NCI-H1105 (cell line): ENCODE measurements at places on chromosomes 5 and 9.

DNA sequence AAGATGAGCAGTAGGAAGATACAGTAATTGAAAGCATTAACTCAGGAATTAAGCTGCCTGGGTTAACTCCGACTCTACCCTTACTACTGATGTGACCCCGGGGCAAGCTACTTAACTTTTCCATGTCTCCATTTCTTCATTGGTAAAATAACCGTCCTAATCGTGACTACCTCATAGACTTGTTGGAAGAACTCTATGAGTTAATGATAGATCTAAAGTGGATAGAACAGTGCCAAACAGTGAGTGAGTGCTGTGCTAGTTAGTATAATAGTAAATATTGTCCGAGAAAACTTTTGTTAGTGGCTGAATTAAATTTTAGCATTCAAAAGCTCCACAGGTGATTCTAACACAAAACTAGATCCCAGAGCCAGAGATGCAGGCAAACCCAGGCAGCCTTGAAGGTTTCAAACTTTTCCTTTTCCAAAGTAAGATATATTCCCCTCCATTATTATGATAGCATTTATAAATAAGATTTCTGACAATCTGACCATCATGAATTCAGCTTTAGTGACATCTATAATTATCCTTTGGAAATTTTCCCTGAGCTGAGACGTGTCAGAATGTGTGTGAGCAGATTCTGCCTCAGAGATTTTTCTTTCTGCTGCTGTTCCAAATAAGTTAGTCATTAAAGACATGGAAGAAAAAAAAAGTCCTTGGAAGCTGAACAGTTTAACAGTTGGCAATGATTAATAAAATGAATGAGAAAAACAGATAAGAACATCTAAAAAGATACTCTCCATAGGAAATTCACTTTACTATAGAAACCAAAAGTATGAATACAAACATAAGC is 369.5 kb downstream of the PRELID2 start:
- DNase-seq: no peak

DNA sequence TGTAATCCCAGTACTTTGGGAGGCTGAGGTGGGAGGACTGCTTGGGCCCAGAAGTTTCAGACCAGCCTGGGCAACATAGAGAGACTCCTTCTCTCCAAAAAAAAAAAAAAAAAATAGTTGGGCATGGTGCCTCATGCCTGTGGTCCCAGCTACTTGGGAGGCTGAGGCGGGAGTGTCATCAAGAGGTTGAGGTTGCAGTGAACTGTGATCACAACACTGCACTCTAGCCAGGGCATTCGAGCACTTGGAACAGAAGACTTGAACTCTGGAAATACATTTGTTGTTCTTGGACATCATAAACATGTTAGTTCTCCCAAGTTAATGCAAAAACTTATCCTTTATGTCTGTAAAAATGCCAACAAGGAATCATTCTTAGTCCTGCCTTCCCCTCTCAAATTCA is 29.6 kb downstream of the EHMT1 start:
- DNase-seq: no peak

DNA sequence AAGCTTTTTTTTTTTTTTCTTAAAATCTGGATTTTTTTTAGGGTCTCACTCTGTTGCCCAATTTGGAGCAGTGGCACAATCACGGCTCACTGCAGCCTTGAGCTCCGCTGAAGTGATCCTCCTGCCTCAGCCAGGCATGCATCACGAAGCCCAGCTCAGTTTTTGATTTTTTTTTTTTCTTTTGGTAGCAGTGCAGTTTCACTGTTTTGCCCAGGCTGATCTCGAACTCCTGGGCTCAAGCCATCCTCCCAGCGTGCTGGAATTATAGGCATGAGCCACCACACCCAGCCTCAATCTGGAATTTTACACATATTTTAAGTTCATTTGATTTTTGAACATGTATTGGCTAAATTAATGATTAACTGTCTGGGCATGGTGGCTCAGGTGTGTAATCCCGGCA is 36.3 kb downstream of the TRIO start:
- no peak for DNase-seq

GRCh38 chr5:170854566-170854965 is 7.3 kb upstream of the RANBP17 start:
- no peak for DNase-seq

DNA sequence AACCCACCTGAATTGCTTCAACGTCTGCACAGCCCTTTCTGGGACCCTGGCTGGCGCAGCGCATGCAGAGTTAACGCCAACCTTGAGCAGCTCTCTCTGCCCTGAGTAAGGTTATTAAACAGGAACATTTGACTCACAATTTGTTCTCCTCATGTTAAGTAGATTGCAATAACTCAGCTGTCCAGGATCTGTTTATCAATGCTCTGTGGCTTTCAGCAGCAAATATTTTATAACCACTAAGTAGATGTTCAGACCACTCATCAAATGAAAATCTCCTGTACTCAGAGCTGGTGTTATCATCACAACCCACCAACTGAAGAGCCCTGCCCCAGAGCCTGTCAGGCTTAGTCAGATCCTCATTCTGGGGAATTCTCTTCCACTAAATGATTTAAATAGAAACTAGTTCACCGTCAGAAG is 403.0 kb downstream of the ZNF608 start:
- DNase-seq: no peak

DNA sequence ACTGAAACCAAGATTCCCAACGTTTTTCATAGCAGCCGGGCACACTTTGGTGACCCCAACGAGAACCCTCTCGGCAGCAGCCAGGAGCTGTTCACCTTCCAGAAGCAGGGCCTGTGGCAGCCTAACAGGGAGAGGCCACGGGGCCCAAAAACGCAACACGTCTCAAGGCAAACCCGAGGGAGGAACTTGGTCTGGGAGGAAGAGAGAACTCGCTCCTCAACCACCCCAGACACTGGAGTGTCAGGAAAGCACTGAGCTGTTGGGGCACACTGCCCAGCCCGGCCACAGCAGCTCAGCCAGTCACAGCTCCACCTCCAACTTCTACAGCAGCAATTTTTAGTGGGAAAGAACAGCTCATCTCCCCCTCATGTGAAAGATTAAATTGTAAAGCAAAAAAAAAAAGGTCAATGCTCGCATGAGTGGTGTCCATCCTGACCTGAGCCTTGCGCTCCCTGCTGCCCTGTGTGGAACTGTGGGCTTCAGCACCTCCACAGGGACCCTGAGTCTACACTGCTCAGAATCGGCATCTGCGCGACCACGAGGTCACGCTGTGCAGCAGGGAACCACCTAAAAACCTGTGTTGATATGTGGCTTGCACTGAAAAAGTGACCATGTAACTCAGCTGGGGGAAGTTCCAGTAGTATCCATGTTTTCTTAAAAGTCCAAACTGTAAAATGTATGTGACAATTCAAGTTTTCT is 55.0 kb downstream of the IPPK start:
- DNase-seq: no peak

- DNase-seq: no peak
Measured at GRCh38 chr5:138981586-138981985, 106.5 kb upstream of the LRRTM2 start.

GRCh38 chr5:80757290-80757689 is 102.5 kb upstream of the DHFR start:
- no peak for DNase-seq

- peak; percentile 68 for DNase-seq
Measured at GRCh38 chr9:110623462-110624025, 44.0 kb upstream of the SVEP1 start.

DNA sequence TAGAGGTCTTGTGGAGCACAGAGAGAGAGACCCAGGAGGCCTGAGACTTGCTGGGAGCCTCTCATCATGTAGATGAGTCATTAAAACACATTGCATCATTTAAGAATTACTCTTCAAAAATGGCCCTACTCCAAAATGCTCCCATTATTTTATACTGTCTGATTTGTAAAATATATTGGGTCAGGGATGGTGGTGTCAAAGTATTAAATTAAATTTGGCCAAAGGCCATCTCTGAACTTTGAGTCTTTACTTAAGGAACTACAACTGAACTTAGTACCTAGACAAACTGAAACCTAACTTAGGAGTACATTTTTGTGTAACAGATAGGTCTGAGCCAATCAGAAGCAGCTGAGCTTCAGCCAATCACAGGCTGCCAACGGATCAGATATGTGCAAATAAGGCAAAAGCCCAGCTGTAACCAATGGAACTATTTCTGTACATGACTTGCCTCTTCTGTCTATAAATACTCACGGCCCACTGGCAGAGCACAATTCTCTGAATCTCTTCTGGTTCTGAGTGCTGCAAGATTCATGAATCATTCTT is 657.2 kb downstream of the TLE1 start:
- DNase-seq: no peak

DNA sequence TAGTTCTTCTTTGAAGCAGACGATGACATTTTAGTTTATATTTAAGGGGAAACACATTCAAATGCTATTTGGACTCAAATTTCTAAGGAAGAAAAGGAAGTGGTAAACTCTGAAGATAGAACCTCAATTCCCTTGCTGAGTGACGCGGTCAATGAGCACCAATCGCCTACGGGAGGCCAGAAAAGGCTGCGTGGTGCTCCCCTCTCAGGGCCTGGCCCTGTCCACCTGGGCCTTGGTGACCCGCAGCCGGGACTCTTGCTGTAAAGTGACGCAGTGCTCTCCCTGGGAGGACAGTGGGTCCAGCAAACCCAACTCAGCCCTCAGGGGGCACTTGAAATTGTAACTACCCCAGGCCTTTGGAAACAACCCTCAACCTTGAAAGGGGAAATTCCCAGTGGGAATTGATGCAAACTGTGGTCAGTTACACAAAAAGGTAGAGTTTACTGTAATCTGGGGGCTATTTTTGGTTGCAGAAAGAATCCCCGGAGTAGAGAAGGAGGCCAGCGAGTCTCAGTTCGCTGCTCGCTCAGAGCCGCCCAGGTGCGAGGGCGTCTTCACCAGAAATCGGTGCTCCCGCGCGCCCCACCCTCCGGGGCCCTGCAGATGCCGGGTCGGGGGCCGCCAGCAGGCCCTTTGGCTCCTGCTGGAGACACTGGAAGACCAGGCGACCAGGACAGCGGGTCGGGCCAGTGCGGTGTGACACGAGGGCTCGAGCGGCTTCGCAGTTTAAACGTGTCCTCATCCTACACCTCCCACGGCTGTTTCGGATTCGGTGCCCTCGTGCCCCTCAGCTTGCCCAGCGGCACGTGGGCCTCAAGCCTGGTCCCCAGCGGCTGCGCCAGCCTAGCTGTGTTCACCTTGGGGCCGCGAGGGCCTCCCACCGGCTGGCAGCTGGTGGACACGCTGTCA is 1.4 kb upstream of the ANKRD33B start:
- DNase-seq: no peak

- DNase-seq: no peak
Measured at GRCh38 chr9:134807716-134808446, 72.7 kb upstream of the FCN2 start.

- no peak for DNase-seq
Measured at GRCh38 chr9:22813529-22813928, 366.9 kb downstream of the DMRTA1 start.

GRCh38 chr9:75164573-75164972 is 76.3 kb downstream of the OSTF1 start:
- DNase-seq: no peak

DNA sequence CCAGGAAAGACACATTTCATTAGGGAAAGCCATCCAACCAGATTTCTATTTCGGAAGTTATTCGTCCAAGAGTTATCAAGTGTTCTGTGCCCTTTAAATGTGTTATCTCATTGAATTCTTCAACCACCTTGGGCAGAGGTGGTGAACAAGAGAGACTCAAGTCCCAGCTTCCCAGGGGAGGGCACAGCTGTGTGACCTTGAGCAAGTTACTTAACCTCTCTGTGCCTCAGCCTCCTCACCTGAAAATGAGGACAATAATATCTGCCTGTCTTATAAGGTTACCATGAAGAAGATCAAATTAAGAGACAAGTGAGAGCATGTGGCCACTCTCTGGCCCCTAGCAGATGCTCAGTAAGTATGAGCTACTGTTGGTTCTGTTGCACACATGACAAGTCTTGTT is 37.4 kb downstream of the WHRN start:
- DNase-seq: no peak

DNA sequence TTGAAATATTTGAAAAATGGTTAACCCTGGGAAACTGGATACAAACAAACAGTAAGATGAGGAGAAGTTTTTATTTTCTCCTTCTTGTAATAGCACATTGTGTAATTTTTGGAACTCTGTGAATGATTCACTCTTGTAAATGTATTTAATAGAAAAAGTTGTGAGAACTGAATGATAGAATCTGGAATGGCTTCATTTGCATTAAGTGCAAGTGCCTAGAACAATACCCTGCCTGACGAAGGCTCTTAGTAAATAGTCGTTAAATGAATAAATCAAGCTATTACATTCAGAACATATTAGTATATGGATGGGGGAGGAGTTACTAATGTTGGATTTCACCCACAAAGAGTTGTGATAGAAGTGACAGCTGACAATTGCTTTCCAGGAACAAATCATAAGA is 442.5 kb downstream of the EFNA5 start:
- no peak for DNase-seq

- no peak for DNase-seq
Measured at GRCh38 chr9:133374612-133375115, 1.2 kb downstream of the SURF4 start.

DNA sequence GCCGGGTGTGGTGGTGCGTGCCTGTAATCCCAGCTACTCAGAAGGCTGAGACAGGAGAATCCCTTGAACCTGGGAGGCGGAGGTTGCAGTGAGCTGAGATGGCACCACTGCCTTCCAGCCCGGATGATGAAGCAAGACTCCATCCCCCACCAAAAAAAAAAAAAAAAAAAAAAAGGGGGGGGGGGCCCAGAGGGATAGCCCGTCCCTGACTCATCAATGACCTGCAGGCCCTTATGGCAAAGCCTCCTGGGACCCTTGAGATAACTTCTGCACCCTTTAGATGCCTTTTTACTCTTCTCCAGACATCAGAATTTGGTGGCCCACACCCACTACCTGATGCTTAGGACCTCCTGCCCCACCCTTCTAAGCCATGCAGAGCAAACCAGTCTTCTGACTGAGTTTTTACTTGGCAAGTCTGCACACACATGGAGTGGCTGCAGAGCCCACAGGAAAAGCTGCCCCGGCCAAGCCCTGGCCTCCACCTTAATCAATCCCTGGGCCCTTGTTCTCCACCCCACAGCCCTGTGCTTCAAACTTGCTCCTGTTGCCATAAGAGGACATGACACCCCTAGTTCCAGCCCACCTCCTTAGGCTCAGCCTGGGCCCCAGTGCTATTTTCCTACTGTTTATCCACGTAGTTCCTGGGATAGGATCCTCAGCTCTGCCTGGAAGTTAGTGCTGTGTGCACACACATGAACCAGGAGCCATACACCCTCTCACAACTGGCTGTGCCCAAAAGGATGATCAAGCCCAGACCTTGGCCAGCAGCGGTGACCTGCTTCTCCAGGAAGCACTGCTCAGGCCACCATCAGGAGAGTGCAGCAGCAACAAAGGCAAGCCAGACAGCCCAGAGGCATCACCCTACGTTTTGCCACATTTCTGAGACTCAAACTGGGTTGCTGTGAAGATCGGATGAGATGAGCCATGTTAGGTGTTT is 5.1 kb downstream of the MGAT1 start:
- no peak for DNase-seq

DNA sequence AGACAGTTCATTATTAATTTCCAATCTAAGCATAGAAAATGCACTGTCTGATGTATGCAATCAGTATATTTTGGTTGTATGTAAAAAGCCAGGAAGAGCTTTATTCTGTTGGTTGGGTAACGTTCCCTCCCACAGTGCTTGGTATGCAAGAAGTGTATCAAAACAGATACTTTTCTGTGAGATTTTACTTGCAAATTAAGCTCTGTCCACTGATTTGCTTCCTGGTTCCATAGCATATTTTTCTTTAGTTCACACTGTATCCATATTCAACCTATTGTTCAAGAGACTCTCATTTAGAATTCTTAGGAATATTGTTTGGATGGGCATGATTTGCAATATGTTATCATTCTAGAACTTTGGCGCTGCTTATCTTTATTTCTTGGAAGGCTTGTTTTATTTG is 47.4 kb downstream of the RNF180 start:
- DNase-seq: no peak
